Stimulated activated CD4-positive, alpha-beta T cell treated with anti-CD3 and anti-CD28 coated beads, Interleukin-12 subunit alpha, Interleukin-12 subunit beta, amount 100 ng/mL, for 4 hours (primary cell): ENCODE measurements at places on chromosomes 1 and 21.

DNA sequence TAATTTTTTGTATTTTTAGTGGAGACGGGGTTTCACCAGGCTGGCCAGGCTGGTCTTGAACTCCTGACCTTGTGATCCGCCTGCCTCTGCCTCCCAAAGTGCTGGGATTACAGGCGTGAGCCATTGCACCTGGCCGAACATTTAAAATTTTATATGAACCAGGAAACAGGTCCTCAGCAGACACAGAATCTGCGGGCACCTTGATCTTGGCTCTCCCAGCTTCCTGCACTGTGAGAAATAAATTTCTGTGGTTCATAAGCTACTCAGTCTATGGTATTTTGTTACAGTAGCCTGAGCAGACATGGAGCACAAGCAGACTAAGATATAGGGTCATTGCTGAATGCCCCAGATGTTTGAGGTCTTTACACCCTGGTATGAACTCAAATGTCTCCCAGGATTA, 23.6 kb upstream of the CTH start:
- DNase-seq: no peak

GRCh38 chr1:76725864-76726619, 141.2 kb upstream of the ST6GALNAC5 start:
- DNase-seq: no peak

- DNase-seq: no peak
These were observed 168.2 kb downstream of the CLIC6 start for GRCh38 chr21:34836933-34837505.

DNA sequence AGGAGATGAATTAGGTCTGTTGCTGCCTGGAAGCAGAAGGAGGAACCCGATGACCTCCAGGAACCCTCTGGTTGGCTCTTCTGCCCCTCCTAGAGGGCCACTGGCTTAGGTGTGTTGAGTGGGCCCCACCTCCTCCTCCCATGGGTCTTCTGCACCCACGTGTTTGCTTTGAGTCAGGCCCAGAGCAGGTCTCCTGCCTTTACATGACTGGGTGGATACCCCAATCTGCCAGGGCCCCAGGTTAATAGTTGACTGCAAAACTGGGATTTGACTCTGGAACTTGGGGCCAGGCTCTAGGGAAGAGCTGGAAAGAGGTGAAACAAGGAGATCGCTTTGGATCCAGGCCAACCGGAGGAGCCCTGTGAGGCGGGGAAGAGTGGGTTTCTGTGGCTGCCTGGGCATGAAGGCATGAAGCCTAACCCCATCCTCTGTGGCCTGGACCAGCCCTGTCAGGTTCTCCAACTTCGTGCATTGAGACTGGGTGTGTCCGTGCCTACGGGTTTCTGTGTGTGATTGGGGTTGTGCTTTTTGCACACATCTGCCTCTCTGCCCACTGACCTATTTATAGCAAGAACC, 7.8 kb upstream of the LAD1 start:
- DNase-seq: no peak

DNA sequence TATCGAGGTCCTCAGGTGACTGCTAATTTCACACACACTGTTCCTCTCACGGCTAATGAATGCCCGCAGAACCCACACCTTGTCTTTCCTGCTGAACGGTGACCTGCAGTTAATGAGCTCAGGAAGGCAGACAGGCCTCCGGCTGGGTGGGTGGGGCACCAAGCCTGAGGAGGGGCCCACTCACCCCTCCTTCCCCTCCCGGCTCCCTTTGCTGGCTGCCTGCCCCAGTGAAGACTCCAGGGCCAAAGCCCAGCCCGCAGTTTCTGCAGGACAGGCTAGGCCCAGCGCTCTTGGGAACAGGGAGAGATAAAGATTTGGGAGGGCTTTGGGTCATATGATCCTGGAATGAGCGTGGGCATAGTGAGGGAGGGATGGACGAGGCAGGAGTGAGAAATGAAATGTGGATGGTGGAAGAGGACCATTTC, 26.4 kb downstream of the FOXO6 start:
- DNase-seq: no peak

GRCh38 chr1:37931361-37932158, 15.3 kb downstream of the INPP5B start:
- DNase-seq: peak; percentile 96

DNA sequence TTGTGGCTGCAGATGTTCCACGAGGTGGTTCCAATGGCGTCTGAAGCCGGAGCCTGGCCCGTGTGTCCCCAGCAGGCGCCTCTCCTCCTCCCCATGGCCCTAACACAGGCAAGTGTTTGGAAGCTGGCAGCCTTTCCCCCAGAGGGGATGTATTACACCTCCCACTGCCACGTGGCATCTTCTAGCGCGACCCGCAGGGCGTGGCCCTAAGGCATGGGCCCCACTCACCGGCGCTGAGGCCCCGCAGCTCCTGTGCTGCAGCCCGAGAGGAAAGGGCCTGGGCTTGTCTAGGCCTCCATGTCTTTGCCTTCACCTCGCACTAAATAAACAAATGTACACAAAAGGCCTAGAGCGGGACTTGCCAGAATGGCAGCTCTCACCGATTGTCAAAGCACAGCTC, 37.9 kb downstream of the SLC66A1 start:
- DNase-seq: no peak

DNA sequence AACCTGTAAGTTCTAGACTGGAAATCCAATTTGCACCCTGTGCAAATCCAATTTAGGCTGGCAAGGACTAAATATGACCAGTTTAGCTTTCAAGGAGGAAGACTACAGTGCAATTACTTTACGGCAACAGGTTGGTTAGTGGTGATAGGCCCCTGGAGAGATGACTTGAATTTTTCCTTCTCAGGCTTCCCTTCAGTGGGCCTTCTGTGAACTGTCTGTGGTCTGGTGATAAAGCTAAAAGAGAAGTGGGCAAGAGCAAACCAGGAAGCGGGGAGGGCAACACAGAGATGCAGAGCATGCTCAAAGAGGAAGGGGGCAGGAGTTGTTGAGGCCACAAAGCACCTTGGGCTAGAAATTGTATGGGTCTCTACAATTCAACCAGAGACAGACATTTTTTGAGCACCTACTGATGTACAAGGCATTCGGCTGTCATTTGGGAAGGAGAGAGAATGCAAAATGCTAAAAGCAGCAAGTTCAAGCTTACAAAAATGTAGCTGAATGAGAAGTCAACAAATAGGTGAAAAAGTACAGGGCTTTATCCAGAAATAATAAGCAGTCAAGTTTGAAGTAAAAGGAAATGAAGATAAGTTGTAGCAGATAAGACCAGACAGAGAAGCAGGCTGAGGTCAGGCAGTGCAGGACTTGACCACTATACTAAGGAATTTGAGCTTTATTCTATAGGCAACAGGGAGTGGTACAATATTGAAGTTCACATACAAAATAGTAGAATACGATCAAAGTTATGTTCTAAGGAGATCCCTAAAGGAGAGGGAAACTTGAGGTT, 23.9 kb downstream of the INPP5B start:
- DNase-seq: no peak

DNA sequence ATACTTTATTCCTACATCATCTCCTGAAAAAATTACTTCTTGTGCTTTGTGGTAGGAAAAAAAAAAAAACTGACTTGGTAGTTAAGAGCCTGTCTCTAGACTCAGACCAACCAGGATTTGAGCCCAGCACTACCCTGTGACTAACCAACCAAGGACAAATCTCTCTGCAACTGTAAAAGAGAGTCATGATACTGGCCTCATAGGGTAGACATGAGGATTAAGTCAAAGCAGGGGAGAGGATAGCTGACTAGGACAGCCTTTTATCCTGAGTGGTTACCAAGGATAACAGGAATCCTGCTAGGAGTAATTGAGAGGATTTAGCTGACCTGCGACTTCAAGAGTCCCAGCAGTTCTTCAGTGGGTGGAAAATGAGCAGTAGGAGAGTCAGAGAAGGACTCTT, 112.8 kb downstream of the C1orf21 start:
- no peak for DNase-seq

DNA sequence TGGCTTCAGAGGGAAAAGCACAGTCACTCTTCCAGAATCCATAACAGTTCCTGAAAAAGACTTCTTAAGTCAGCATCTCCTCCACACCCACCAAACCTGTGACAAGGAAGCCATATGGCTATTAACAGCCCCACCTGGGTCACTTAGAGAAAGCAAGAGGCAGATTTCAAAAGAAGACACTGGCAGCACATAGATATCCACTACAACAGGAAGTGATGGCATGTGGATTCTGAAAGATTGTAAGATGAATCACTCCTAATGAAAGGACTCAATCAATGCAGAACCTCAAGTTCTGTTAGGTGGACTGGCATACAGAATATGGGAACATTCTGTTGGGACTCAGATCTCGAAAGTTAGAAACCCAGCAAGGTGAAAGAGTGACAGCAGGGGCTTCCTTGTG, 365.9 kb downstream of the TGFB2 start:
- DNase-seq: no peak

DNA sequence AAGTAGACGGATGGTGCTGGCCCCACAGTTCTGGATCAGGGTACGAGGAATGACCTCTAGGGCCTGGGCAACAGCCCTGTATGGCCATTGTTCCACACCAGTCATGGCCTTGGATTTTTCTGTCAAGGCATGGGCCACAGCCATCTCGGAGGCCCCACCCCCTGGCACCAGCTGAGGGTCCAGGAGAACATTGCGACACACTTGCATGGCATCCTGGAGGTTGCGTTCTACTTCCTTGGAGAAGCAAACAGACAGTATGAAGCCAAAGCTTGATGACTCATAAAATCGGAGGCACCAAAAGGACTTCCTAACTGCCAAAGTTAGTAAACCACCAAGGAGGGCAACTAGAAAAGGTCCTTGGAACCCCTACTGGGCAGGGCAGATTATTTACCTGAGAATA, 11.9 kb upstream of the VHLL start:
- DNase-seq: no peak

DNA sequence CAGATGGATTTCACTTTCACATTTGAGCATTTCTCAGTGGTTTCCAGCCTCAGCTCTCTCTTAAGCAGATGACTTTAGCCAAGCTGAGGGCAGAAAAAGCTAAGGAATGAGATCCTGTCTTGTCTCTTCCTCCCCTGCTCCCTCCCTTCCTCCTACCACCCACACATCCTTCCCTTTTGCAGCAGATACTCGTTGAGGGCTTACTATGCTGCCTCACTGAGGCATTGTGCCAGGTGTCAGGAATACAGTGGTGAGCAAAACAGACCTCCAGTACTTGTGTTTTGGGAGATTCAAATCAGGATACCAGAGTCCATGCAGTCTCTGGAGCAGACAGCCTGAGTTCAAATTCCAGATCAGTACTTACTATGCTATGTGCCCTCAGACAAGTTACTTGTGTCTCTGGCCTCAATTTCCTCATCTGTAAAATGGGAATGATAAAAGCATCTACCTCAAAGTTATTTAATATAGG, 43.2 kb downstream of the KIF26B start:
- no peak for DNase-seq

- no peak for DNase-seq
These were observed 126.2 kb upstream of the SMYD2 start for GRCh38 chr1:214154596-214155292.

- no peak for DNase-seq
These were observed 19.2 kb upstream of the EDEM3 start for GRCh38 chr1:184773762-184774320.

DNA sequence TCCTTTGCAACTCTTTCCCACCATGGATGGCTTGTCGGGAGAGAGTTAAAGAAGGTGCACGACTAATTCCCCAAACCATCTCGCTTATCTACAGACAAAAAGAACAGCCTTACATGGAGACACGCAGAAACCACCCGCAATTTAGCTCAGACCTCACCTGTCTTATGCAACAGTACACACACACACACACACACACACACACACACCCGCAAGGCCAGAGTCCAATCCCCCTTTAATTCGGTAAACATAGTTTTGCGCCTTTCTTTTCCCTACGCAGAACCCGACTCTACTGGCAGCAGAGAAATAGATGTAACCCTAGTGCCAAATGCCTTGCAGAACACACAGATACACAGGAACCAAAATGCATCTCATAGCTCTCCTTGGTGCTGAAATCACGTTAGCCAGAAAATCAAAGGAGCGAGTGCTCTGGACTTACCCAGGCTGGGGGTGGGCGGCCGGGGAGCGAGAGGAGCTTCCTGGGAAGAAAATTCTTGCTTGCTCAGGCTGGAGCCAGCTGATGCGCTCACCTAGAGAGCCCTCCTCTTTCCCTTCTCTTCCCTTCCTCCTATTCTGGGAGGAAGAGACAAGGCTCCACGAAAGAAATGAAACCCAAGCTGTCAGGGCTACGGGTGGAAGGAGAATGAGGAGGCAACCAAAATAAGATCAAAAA, 470 bp downstream of the TNR start:
- DNase-seq: no peak

GRCh38 chr1:52629325-52629643, 3.7 kb upstream of the SHISAL2A start:
- no peak for DNase-seq

DNA sequence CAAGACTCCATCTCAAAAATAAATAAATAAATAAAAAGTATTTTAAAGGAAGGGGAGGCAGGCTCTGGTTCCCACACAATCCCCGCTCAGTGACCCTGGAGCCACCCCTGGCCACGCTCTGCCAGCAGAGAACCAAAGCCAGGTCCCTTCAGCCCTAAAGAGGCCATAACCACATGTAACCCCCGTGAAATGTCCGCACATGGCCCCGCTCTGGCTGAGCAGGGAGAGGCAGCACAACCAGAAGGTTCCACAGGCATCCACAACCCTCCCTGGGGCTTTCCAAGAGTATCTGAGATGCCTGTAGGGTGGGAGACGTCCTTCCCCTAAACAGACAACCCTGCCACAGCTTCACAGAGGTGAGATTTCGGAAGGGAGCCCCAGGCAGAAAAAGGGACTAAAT, 1.4 kb upstream of the ARF1 start:
- DNase-seq: no peak

GRCh38 chr1:46379996-46380395, 14.1 kb upstream of the FAAH start:
- no peak for DNase-seq

DNA sequence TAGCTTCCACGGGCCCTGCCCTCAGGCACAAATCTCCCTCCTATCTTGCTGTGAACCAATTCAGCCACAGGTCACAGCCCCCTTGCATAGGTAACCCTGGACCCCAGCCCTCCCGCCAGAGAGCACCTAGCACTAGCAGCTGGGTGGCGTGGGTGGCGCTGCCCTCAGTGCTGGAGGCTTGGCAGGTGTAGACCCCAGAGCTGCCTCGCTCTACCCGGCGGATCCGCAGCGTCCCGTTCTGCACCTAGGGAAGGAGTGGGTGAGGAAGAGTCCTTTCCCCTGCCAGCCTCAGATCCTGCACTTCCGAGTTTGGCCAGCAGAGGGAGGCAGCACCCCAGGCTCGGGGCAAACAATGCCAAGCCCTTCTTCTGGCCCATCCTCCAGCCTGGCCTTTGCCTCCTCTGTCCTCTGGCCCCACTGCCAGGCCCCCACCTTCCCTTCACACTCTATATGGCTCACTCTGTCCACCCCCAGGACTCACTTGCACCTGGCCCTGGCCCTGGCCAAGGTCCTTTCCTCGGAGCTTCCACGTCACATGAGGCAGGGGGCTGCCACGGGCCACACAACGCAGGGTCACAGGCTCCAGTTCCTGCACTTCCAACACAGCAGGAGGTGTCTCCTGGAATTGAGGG, 9.0 kb downstream of the IGSF9 start:
- DNase-seq: peak; percentile 86
